ENCODE measurements at places on chromosomes 6 and 20.
A peak's percentile ranks its signal among the peaks of the same experiment; 100 is the strongest.

GRCh38 chr6:131488780-131489179, 84.2 kb upstream of the ARG1 start:
- DNase-seq = no peak

DNA sequence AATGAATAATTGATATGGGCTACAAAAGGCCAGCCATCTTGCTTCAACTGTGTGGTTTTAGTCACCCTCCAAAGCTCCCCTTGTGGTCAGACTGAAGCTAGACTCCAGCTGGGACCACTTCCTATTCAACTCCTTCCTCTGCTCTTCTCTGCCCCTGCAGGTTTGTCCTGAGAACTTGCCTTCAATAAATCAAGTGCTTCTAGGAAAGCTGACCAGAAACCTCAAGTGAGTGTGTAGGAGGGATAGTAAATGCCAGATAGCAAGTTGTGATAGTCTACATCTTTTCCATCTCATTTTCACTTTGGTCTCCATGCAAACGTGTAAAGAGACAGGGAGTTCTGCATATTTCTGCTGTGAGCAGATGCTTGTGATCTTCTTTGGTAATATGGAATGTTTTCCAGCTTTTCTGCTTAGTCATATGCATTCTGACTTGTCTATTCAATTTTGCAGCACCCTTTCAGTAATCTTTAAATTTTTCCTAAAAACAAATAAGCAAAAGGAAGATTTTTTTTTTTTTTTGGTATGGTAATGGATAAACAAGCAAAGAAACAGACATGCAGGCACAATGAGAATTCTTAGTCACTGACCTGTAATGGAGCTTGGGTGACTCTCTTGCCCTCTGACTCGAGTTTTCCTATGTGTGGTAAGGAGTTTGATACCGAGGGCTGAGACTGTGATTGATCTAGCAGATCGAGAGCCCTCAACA, 201.3 kb upstream of the BTBD3 start:
- DNase-seq = no peak

DNA sequence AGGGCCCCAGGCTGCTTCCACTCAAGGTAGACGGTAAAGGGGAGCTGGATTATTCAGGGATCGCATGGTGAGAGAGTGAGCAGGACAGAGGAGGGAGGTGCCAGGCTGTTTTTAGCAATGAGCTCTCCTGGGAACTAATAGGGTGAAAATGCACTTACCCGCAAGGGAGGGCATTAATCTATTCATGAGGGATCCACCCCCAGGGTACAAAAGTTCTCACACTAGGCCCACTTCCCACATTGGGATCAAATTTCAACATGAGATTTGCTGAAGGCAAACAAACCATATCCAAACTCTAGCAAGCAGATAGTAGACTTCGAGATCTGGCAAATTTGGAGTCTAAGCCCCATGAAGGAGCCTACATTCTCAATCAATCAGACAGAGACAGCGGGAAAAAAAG, 408.6 kb downstream of the RNF144B start:
- DNase-seq = no peak

DNA sequence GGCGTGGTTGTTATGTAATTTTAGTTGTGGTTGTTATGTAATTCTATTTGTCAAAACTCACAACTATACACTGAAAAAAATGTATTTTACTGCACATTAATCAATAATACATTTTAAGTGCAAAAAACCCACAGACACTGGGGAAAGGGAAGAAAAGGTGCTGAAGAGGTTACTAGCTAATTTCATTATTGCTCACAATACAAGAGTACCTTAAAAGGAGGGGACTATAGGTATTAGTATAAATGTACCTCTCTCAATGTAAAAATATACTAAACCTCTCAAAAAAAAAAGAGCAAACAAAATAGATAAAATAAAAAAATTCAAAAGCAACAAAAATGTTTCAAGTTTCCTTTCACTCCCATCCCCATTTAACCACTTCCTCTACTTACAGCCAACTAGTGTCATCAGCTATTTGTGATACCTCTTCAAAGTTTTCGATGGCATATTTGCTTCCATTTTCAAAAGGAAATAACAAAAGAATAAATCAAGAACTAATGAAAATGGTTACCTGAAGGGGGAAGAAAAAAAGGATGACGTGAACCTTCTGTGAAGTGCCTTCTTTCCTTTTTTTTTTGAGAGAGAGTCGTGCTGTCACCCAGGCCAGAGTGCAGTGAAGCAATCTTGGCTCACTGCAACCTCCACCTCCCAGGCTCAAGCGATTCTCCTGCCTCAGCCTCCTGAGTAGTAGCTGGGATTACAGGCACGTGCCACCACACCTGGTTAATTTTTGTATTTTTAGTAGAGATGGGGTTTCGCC, 30.2 kb downstream of the RANBP9 start:
- DNase-seq = no peak

DNA sequence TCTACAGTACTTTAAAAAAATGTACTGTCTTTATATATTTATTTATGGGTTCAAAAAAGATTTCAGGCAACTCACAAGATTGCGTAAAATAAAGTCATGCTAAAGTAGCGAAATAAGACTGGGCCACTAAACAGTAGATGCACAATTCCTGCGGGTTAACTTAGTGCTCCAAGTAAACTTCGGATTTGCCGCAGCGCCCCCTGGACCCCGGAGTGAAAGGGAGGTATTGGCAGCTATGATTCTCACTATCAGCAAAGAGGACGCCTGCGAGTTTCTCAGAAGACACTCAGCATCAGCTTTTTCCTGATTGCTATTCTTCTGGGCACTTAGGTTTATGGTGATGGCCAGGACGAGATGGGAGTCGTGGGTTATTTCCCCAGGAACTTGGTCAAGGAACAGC, 1.4 kb downstream of the OTOR start:
- DNase-seq = no peak

DNA sequence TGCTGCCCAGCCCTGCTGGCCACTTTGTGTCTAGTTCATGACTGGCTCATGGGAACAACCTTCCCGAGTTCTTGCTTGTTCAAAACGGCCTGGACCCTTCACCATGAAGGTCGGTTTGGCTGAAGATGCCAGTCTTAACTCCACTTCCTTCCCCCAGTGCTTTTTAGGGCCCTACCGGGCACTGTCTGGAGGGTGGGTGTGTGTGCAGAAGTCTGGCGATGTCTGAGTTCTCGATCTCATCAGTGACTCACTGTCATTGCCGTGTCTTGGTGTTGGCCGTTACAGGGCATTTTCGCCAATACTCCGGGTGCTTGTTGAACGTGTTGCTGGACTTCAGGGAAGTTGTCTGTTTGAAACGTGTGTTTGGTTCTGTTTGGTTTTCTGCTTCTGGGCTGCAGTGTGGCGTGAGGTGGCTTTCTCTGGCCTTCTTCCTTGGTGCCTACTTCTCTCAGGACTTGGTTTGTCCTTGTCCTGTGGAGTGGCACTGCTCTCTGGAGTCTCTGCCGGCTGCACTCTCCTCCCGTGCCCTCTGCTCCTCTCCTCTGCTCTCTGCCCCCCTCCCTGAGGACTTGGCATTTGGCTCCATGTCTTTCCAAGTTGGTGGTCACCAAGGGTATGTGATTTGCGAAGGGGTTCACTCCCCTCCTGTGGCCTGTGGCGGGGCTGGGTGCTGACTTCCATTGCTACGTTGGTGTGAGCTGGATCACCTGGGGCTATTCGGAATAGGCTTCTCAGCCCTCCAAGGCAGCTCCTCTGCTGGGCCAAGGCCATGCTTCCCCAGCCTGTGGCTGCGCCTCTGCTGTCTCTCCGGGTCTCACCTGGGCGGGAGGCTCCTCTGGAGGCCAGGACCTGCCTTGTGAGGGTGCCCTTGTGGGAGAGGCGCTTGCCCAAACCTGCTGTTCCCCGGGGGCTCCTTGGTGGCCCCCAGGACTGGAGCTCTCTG, 38.2 kb downstream of the PYGB start:
- DNase-seq = no peak

DNA sequence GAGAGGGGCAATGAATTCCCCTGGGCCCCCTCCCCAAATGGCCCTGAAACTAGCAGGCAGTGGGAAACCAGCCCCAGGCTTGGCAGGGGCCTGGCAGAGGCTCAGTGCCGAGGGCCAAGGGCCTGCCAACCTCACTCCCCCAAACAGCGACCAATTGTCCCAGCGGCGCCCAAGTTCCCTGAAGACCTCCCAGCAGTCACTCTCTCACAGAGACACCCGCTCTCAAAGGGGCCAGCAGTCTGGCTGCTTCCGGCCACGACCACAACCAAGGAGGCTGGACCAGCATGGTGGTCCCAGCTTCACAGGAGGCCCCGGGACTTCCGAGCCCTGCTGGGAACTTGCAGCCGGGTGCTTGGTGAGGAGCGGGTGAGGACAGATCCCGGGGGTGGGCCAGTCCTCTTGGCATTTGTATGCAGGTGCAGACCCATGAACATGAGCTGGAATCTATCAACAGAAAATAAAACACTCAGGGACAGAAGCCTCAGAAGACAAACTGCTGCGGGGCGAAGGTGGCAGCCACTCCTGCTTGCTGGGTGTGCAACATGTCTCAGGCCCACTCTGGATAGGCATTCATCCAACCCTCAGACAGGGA, 17.5 kb upstream of the SIRPA start:
- DNase-seq = no peak

GRCh38 chr20:53642196-53643030, 48.8 kb upstream of the ZNF217 start:
- DNase-seq = peak; percentile 18

DNA sequence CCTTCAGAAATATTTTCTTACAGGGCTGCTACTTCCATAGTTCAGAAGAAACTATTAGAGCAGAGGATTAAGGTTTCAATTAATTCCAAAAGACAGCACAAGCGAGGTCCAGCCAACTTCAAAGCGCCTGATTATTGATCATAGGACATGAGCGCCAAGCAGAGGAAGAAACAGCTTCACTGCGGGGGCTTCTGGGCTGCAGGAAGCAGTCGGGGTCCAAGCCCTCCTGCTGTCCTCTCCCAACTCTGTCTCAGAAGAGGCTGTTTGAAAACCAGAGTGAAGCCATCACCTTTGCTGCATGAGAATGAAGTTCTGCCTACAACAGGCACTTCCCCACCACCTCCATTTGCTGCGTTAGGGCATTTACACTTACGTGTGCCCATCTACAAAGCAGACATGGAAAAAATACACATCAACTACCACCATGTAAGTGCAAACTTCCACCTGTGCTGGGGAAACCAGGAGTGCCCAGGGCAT, 23.9 kb downstream of the SUMO4 start:
- DNase-seq = no peak

- no peak for DNase-seq
Observed at GRCh38 chr20:62777528-62777830, 18.8 kb upstream of the MRGBP start.

GRCh38 chr6:116190550-116190949, 63.3 kb downstream of the TSPYL4 start:
- DNase-seq = no peak

DNA sequence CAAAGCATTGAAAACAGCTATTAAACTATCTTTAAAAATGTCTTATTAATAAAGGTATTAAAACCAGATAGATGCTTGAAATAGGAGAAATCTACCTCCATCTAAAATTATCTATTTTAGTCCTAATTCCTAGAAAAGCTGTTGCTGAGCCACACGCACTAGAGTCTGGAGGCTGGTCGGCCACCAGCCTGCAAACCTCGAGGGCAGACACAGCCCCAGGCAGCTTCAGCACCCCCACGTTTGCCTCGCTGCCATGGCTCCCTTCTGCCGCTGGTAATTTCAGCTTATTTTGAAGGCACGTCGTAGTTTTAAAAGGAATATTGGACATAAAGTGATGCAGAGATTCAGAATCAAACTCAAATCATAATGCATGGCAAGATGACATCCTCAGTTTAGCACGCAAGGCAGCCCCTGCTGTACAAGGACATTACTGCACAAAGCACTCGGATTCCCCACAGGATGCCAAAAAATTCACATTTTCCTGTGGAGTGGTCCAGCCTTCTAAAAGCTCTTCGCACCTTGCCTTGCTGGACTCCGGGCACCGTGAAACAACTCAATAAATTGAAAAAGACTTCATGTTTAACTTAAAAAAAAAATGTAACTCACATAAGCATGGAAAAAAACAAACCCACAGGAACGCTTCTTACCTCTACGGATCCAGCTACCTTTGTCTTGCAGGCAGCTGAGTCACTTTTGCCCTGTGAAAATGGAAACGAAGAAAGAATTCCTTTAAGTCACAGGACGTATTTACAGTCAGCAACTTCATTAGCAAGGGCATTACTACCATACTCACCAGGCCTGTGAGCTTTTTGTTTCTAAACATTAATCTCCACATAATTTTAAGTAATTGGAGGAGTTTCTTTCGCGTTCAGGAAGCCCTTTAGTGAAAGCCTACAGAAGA, 143.4 kb upstream of the RPS6KA2 start:
- DNase-seq = no peak

GRCh38 chr20:52869276-52869675, 102.9 kb upstream of the TSHZ2 start:
- no peak for DNase-seq

- DNase-seq = no peak
Observed at GRCh38 chr20:4869290-4870193, 131.8 kb downstream of the SLC23A2 start.

DNA sequence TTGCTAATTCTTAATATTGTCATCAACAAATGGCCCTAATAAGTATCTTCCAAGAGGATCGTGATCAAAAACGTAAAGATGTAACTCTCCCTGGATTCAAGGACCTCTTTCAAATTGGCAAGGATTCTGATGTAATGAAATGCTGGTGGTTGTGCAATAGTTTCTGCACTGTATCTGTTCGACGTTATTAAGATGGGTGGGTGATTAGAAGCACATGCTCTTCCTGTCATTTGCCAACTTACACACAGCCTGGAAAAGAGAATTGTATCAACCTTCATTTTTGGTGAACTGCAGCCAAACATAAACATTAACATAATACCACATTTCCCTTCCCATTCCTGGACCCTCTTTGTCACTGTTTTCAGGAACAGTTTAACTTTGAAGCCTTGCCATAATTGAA, 9.8 kb downstream of the FOXQ1 start:
- no peak for DNase-seq

DNA sequence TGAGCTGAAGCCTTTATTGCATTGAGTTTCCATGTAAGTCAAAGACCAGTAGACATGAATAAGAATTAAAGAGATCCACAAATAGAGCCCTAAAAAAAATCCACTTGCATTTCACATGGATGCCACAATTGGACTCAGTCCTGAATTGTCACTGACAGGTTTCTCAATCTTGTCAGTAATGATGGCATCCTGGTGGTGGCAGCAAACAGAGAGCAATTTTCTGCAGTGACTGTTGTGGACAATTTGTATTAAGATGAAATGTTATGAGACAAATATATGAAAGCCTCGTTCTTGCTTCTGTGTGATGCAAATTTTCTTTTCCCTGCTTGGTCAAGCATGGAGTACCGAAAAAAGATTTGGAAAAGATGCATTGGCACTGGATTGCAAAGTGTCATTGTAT, 278.9 kb downstream of the SAMD5 start:
- no peak for DNase-seq

DNA sequence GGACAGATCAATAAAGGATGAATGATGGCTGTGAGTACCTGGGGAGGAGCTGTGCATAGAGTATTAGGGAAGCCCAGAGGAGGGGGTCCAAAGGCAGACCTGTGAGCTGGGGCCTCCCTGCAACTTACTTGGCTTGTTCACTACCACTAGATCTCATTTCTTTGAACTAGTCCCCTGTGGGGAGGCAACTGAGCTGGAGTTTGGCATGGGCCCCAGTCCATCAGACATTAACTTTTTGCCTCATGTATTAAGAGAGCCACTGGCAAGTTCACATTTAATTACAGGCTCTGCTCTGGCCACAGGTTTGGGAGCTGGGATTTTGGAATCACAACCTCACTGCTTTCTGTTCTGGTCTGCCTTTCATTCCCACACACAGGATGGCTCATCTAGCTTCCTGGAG, 254.1 kb downstream of the PRL start:
- DNase-seq = no peak

GRCh38 chr6:3456898-3457709, at the start of gene SLC22A23:
Gene SLC22A23 (minus strand): TSS chr6:3457050. CDS start chr6:3456559, 491 bp downstream.
- DNase-seq = peak; percentile 71

Measured in activated naive CD4-positive, alpha-beta T cell treated with Interleukin-2 at 50 U/mL for 16 hours (primary cell).